ENCODE measurements at places on chromosomes 2 and 18.

GRCh38 chr2:206603243-206603642, 39.0 kb upstream of the FAM237A start:
- no peak for DNase-seq

- DNase-seq, result no peak
These were observed 216.8 kb upstream of the SLC14A2 start for GRCh38 chr18:45398448-45398847.

GRCh38 chr18:46073474-46074331, 1.6 kb upstream of the PSTPIP2 start:
- DNase-seq, result peak; percentile 85

DNA sequence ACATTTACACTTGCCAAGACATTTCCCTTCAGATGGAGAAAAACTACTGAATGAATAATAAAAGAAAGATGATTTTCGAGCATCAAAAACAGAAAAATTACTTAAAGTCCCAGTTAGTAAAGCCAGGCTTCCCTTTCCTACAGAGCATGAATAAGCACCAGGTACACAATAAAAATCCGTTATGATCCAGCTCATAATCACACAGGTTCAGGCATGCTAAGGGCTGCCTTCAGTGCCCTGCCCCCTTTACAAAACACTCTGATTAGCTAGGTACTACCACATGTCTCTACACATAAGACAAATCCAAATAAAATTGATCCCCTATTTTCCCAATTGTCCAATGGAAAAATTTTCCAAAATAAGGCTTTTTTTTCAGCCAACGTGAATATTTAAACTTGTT, 413.2 kb upstream of the LRATD1 start:
- no peak for DNase-seq

DNA sequence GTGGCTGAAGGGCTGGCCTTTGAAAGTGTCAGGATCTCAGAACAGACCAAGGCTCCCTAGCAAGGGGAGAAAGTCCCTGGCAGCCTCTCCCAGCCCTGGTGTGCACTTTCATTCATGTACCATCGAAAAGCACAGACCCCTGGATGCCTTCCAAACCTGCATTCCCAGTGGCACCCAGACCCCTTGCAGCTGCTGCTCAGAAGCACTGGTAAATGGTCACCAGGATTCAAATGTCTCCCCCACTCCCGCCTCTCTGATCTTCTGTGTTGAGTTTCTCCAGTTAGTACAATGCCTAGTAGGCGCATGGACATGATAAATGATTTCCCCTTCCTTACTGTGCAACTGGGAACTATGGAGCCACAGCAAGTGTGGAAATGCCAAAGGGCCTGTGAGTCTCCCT, 180.0 kb downstream of the GLI2 start:
- DNase-seq, result no peak

DNA sequence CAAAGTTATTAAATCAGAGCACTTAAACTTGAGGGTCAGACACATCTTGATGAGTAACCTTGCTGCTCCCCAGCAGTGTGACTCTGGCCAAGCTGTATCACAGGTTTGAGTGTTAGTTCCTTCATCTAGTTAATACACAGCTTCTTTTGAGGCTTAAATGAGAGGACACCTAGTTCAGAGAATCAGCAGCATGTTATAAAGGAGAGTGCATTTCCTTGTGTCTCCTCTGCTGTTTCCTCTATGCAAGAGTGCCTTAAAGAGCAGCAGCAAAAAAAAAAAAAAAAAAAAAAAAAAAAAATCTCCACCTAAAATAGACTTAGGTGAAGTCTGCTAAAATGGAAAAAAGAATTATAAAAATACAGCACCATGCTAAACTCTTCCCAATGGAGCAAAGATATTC, 261.9 kb downstream of the TCF4 start:
- peak; percentile 76 for DNase-seq

GRCh38 chr2:215002500-215002899, 135.9 kb downstream of the ABCA12 start:
- peak; percentile 60 for DNase-seq

- DNase-seq, result peak; percentile 31
These were observed 21.8 kb downstream of the DOK1 start for GRCh38 chr2:74576211-74576862.

- DNase-seq, result peak; percentile 70
These were observed 506 bp downstream of the BMPR2 start for GRCh38 chr2:202376460-202377206.

DNA sequence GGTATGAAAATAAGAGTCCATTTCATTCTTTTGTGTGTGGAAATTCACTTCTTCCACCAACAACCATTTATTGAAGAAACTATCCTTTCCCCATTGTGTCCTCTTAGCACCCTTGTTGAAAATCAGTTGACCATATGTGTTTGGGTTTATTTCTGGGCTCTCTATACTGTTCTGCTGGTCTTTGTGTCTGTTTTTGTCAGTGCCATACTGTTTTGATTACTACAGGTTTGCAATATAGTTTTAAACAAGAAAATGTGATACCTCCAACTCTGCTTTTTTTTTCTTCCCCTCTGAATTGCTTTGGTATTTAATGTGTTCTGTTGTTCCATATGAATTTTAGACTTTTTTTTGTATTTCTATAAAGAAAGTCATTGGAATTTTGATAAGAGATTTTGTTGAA, 8.4 kb downstream of the GTF2A1L start:
- no peak for DNase-seq

GRCh38 chr2:1686784-1687105, 57.6 kb downstream of the PXDN start:
- no peak for DNase-seq

DNA sequence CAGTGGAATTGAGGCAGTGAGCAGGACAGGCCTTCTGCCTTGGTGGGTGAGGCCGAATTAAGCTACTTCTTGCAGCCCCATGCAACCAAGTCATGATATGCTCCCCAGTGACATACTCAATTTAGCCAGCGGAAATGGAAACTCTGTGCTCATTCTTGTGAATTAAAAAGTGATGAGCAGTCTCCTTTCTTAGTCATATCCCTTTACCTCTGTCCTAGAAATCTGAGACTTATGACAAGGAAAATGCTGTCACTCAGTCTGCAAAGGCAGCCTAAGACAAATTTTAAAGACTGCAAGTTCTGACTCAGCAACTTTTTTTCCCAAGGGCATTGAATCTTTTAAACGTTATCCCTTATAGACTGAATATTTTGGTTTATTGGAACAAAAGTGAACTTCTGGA, 218.2 kb downstream of the SH3BP4 start:
- DNase-seq, result no peak

DNA sequence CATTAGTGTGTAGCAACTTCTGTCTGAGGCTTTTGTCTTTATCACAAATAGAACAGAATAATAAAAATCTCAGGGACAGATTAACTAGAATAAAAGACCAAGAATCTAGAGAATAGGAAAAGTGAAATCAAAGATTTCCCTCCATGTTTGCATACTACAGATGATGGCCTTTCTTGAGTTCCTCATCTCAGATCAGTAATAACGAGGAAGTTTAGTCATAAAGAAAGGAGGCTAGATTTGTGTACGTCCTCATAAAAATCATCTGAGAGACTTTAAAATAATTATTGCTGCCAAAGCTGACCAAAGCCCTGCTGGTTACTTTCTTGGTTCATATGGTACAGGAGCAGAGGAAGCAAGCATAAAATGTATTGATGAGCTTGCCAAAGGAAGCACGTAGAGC, 117.3 kb downstream of the MIB1 start:
- DNase-seq, result no peak

GRCh38 chr2:110863726-110864125, 131.4 kb downstream of the ACOXL start:
- no peak for DNase-seq

DNA sequence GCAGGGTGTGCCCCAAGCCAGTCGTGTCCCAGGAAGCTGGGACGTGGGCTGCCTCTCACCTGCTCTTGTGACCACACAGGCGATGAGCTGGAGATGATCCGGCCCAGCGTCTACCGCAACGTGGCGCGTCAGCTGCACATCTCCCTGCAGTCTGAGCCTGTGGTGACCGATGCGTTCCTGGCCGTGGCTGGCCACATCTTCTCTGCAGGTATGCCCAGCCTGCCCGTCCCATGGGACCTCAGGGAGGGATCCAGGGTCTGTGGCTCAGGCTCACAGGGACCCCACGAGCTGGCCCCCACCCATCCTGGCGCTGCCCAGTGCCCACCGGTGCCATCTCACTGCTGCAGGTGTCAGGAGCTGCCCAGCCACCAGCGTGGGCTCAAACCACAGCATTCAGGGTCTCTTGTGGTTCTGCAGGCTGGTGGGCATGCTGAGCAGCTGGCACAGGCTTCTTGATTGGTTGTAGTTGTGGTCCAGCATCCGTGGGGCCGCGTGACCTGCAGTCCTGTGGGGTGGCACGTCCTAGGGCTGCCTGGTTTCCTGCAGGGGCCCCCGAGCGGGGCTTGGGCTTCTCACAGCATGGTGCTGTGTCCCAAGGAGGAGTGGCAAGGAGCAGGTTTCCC, 3.8 kb downstream of the BOK start:
- no peak for DNase-seq

GRCh38 chr18:62069556-62069955, 117.3 kb downstream of the PIGN start:
- DNase-seq, result no peak

Data from NCI-H69 (cell line).